ENCODE measurements at places on chromosomes 11 and 22.

GRCh38 chr11:5151713-5152153, 2.8 kb downstream of the OR52A1 start:
- no peak for DNase-seq

- DNase-seq = peak; percentile 28
Observed at GRCh38 chr11:64364911-64365310, 5.9 kb downstream of the RPS6KA4 start.

DNA sequence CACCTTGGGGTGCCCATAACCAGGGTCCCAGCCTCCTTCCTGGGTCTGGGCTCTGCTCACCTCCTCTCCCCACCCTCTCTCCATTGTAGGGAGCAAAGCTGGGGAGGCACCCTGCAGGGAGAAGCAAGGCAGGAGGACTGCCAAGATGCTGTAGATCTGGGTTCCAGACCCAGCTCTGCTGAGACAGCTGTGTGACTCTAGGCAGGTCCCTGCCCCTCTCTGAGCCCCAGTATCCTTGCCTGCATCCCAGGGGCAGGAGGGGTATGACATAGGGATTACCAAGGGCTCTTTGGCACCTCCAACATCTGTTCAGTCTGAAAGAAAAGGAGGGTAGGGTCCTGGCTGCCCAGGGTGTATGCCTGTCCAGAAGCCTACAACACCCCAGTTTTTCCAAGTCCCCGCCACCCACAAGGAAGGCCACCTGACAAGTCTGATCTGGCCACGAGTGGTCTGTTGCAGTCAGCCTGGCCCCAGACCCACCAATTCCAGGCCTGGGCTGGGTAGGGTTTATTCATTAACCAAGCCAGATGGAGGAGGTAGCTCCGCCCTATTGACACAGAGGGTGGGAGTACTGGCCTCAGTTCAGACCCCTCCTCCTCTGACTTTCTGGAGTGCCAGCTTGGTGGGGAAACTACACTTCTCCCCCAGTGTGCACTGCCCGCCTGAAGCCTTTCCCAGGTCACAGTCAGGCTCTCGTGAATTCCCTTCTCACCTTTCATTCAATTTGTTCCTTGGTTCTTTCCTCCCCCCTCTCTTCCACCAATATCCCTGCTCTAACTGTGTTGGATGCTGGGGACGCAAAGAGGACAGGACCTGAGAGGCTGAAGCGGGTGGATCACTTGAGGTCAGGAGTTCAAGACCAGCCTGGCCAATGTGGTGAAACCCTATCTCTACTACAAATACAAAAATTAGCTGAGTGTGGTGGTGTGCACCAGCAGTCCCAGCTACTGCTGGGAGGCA, 15.0 kb downstream of the STARD10 start:
- DNase-seq = no peak

DNA sequence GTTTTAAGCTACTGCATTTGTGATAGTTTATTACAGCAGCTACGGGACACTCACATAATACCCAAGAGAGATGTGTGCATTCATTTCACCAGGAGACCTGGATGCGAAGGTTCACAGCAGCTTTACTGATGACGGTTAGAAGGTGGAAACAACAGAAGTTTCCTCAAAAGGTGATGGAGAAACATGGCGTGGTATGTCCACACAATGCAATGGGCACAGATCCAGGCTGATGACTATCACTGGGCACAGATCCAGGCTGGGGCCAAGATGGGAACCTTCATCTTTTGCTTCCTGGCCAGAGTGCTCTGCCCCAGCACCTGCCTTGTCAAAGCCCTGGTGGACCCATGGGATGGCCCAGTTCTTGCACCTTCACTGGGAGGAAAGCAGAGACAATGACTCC, 30.6 kb upstream of the RFPL3 start:
- peak; percentile 4 for DNase-seq

GRCh38 chr11:114178656-114179055, 117.5 kb upstream of the NNMT start:
- no peak for DNase-seq

DNA sequence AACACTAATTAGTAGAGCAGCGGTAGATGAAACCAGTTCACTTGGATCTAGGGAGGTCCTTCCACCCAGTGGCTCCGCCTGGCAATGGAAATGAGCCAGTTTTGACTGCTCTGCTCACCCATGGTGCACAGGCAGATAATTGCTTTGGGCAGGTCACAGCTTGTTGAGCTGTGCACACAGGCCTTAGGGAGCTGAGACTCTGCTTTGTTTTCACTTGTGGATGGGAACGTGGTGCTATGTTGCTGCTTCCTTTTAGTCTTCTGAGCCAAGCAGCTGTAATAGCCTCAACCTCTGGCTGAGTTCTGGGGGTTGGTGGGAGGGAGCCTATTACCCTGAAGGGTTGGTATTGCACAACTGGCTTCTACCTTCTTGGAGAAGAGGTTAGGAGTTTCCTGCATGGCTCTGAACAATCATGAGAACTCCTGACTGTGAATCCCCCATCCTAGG, 262.3 kb upstream of the MTNR1B start:
- no peak for DNase-seq

GRCh38 chr11:126190792-126191191, 20.7 kb downstream of the RPUSD4 start:
- no peak for DNase-seq

DNA sequence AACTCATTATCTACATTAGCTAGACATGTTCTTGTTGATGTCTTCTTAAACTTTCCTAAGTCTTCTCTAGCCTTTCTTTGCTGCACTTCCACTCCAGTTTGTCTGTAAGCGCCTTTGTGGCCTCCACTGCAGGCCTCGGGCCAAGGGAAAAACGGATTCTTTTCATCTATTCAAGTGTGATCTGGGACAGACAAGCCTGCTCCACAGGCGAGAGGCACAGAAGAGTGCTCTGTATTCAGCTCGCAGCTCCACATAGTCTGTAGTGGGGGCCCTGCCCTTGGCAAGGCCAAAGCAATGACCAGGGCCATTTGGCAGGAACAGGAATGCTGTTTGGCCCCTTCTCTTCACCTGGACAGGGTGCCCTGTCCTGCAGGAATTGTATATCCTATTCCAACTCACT, 84.1 kb upstream of the BARX2 start:
- DNase-seq = no peak

DNA sequence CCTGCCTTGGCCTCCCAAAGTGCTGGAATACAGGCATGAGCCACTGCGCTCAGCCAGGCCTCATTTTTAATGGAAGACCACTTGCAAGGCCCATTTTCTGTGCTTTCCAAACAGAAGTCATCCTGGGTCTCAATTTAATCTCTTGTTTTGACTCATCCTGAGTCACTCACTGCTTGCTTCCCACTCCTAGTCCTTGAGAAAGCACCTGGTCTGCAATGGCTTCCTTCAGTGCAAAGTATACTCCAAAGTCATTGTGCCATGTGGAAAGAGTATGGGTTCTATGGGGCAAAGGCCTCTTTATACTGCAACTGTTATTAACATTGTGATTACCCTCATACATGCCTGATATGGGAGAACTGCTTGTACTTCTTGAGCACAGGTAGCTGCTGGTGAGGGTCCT, 18.3 kb upstream of the SLC5A1 start:
- DNase-seq = no peak

GRCh38 chr22:38871360-38872171, 450 bp downstream of the CBX6 start:
- DNase-seq = no peak

DNA sequence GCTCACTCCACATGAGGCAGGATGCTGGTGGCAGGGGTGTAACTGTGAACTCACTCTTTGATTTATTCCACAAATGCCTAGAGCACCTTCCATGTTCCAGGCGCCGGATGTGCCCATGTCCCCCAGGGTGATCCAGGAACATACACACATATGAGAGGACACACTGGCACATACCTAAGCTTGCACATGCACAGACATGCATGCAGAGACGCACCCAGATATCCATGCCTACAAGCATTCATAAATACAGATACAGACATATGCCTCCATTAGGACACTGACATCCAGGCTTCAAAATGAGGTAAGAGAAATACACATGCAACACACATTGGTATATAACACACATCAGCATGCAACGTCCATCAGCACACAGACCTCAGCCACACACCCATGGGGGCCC, 4.5 kb downstream of the OSM start:
- DNase-seq = no peak

DNA sequence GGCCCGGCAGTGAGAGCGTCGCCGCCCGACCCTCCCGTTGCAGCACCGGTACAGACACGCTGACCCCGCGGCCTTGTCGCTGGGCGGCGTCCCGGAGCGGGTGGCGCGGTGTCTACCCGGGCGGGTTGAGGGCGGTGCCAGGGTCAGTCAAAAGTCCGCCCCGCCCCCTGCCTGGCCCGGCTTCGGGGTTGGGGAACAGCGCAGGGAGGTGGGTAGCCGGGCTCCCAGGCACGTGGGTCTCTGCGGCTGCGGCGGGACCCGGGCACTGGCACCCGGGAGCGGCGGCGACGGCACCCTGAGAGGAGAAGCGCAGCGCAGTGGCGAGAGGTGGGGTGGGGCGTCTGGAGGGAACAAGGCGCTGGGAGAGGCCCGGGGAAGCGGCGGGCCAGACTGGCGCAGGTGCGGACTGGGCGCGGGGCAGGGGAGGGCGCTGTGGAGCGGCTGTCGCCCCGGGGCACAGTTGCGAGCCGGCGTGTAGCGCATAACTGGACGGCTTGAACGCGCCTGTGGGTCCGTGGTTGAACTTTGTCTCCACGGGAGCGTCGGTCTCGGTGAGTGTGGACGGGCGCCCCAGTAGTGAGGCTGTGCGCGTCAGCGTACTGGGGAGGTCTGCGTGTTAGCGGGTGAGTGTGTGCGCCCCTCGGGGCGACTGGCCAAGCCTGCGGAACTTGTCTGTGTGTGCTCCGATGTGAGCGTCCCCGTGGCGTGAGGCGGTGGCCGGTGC, at the start of gene P2RY2:
Gene P2RY2 (plus strand): TSS at position 176 of the 724 bp plus-strand sequence. CDS start 15,879 bp downstream, outside the sequence.
- DNase-seq = no peak
